ENCODE measurements at places on chromosomes 13 and 19. TPM values are rescaled to one million over a fixed set of nuclear protein-coding genes. Genes with fewer than 3 reads are reported as not detected.

DNA sequence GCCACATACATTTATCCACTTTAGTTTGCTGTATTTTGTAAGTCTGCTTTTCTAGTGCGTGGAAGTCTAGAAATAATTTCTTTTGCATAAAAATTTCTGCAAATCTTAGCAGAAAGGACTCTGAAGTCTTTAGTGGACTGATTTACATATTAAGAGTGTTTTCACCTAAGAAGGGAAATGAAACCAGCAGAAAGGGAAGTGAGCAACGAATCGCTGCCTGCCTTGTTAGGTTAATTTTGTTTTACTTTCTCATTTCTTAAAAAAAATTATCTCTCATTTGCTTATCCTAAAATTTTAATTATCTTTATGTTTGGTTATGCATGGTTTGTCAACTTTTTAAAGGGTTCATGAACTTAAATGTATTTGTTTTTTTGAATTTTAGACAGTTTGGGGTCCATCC lies 767 bp upstream of the GPR18 start:
- peak overlapping the region; percentile 80 for H3K4me3 ChIP-seq
- DNase-seq = no peak
- H3K27ac ChIP-seq = peak overlapping the region; percentile 95

GRCh38 chr13:43965459-43965845 lies 85.7 kb downstream of the LACC1 start:
- no peaks in the 10 kb centered on the region for H3K36me3 ChIP-seq
- H3K4me1 ChIP-seq = no peaks in the 10 kb centered on the region
- H3K4me3 ChIP-seq = no peak overlapping the region
- peaks cover 2% of the 10 kb centered on the region for H3K27me3 ChIP-seq

- H3K36me3 ChIP-seq = no peaks in the 10 kb centered on the region
- no peaks in the 10 kb centered on the region for H3K27me3 ChIP-seq
- no peak overlapping the region for H3K4me3 ChIP-seq
Observed at GRCh38 chr19:17240826-17241399, 4.8 kb downstream of the NR2F6 start.

GRCh38 chr13:59874973-59875372 lies 288.8 kb downstream of the DIAPH3 start:
- no peaks in the 10 kb centered on the region for H3K36me3 ChIP-seq
- DNase-seq = no peak
- H3K27ac ChIP-seq = no peak overlapping the region
- H3K4me1 ChIP-seq = no peaks in the 10 kb centered on the region
- no peak overlapping the region for H3K4me3 ChIP-seq

DNA sequence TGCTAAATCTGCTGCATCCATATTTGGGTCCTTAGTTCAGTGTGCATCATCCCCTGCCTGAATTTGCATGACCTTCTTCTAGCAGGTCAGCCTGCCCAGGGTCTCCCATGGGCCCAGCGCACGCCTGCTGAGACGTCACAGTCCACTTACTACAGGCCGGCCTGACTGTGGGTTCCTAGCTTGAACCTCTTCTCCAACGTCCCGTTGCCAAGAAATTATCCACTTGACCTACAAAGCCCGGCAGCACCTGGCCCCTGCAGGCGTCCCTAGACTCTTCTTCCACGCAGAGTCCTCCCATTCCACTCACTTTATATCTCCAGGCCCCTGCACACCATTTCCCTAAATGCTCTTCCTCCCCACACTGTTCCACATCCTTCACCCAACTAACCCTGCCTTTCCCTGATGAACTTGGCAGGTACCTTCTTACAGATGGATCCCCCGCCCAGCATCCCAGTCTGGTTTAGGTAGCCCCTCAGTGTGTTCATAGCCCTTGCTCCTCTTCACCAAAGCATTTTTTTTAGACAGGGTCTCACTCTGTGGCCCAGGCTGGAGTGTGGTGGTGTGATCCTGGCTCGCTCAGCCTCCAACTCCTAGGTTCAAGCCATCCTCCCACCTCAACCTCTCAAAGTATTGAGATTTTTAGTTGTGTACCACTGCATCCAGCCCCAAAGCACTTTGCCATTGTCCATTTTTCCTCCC lies 155.0 kb upstream of the SOX1 start:
- no peaks in the 10 kb centered on the region for H3K36me3 ChIP-seq
- H3K27ac ChIP-seq = no peak overlapping the region
- peaks cover 2% of the 10 kb centered on the region for H3K27me3 ChIP-seq

DNA sequence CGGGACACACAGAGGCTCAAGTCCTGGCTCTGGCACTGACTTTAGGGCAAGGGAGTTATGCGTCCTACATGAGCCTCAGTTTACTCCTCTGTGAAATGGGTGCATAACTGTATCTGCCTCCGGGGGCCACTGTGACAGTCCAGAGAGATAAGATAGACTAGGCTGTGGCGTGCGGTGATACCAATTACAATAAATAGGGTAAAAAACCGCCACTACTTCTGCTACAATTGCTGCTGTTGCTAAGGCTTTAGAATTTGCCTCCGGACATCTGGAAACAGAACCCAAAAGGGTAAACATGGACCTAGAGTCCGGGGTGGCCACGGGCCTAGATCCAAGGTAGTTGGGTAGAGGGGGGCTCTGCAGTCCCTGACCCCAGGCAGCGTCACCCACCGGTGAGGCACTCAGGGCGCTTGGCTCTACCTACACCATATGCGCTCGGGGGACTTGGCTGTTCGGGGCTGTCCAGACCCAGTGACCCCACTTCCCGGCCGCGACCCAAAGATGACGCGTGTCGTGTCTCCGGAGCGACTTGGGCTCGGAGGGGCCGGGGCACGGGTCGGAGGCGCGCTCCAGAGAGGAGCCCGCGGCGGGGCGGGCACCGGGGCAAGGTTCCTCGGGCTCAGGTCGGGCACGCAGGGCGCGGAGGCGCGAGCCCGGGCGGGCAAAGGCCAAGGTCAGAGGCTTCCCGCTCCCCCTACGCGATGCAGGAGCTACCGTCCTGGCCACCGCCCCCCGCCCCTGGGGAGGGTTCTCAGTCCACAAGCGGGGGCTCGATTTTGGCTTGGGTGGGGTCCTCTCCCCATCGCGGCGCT lies 1.1 kb downstream of the INSR start:
- peak; percentile 28 for DNase-seq
- H3K27me3 ChIP-seq = peaks cover 27% of the 10 kb centered on the region
- peak overlapping the region; percentile 54 for H3K4me3 ChIP-seq
- H3K27ac ChIP-seq = no peak overlapping the region

GRCh38 chr13:31538067-31539042 lies 201.0 kb upstream of the RXFP2 start:
- no peaks in the 10 kb centered on the region for H3K4me1 ChIP-seq
- peaks cover 12% of the 10 kb centered on the region for H3K27me3 ChIP-seq
- DNase-seq = no peak
- no peak overlapping the region for H3K4me3 ChIP-seq

DNA sequence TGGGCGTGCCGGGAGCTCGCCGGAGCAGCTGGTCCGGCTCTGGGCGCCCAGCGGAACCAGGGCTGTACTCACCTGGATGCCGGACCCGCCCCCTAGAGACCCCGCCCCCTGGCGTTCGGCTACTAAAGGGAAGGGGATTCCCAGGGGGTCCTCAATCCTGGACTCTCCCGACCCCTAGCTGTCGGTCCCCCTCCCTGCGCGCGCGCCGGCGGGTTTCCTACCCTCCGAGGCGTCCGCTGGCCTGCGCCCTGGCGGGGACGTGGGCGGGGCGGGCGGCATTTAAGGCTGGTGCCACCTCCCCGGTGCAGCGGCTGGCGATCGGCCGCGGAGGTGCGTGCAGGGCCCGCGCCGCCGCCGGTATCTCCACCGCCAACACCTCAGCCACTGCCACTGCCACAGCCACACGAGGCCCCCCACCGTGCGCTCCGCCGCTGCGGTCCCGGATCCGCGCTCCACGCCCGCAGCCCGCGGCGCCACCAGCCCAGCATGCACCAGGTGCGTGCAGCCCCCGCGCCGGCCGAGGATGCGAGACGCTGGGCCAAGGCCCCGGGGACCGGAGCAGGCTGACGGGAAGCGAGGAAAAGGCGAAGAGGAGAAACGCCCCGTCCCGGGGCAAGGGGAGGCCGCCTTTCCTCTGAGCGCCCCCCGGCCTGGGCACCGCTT lies at the start of gene ATP12A:
TSS of gene ATP12A (plus strand) at position 151 of the 663 bp plus-strand sequence. CDS start at position 487, 336 bp downstream.
- DNase-seq = peak; percentile 68
- peaks cover 37% of the 10 kb centered on the region for H3K27me3 ChIP-seq
- H3K4me3 ChIP-seq = peak within 1 kb of the TSS; percentile 49
- H3K36me3 ChIP-seq = no peaks in the 10 kb centered on the region
- peaks cover 28% of the 10 kb centered on the region for H3K4me1 ChIP-seq

The NKPD1 gene
- 0.11 TPM for total RNA-seq

The EID2 gene
- 10.7 TPM for total RNA-seq
